Activated CD4-positive, alpha-beta T cell treated with anti-CD3 and anti-CD28 coated beads, Interleukin-2, amount 50 U/mL, for 48 hours (primary cell): ENCODE measurements at places on chromosomes 5 and 9.

DNA sequence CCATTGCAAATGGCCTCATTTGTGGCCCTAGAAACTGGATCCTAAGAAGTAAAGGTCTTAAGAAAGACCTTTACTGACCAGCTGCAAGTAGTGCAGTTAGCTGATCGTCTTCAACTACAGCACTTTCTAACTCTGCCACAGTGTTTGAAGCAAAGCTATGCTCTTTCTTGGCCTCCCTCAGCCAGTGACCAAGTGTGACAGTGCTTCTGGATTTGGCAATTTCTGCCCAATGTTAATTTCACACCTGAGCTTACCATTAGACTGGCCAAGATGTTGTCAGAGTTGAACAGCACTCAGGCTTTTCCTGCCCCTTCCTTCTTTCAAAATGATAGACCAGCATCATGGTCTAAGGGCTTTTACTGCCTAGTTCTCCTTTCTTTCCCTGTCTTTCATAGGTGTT, 36.1 kb downstream of the UHRF2 start:
- no peak for DNase-seq

DNA sequence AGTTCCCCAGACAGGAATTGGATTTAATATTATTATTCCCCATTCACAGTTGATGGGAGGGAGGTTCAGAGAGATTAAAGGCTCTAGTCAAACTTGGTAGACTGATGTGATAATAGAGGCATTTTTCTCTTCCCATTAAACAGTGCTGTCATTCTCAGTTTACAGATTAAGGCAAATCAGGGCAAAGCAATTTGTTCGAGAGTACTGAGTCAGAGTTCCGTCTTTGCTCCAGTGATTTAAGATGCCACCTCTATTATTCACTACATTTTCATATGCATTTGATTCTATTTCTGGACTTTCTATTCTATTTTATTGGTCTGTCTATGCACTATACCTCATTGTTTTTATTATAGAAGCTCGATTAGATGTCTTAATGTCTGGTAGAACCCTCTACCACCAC, 201.0 kb upstream of the RAI14 start:
- no peak for DNase-seq

DNA sequence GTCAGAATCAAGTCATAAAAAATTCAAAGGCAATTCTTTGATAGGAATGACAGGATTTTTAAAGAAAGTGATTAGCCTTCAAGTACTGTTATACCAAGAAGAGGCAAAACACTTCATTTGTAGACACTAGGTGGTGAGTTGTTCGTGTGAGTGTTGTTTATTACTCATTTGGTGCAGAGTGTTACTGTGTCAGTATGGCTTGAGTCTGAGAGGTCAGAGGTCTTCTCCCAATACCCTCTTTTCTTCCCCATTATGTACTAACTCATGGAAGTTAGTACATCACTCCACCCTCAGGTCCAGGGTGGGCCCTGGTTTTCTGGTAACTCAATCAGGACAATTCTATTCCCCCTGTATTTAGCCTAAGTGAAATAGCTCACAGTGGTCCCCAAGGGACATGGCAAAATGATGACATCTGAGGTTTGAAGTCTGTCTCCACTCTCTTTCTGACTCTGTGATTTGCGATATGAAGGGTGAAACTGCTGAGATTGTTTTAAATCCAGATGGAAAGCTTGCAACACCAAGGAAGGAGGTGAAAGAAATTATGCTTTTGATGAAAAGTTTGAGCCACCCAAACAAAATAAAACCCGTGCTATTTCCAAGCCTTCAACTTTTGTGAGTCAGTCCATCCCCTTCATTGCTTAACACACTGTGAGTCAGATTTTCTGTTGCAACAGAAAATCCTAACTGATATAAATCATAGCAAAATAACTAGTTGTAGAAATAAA, 56.8 kb downstream of the NUDT12 start:
- no peak for DNase-seq

DNA sequence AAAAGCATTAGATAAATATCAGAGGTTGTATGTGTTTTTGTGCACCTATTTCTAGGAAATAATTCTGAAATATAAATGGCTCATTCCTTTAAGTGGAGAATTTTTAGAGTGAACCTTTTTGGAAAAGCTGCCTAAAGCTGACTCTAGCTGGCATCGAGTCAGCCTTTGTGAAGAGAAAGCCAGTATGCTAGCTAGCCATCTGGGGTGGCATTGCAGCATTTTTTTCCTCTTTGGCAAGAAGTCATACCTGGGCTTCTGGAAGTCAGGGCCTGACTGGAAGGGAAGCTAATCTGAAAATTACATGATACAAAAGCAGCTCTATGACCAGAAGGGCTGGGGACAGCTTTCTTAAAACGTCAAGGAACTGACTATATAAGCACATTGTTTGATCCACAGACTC, 19.7 kb downstream of the ANP32B start:
- no peak for DNase-seq

GRCh38 chr5:61588216-61588615, 256.2 kb downstream of the ZSWIM6 start:
- no peak for DNase-seq

GRCh38 chr5:24773261-24773660, 128.5 kb upstream of the CDH10 start:
- no peak for DNase-seq
